ENCODE measurements at places on chromosomes 16 and 17. TPM values are rescaled to one million over a fixed set of nuclear protein-coding genes. Genes with fewer than 3 reads are reported as not detected.

The MYL11 gene
- 3.7 TPM for polyA plus RNA-seq

The TMED6 gene
- not detected for polyA plus RNA-seq

GRCh38 chr16:18013863-18014262 is 322.7 kb downstream of the NPIPA8 start:
- no peak for DNase-seq

- no peak for DNase-seq
These were observed 45.4 kb downstream of the STH start for GRCh38 chr17:46044286-46044928.

Measured in heart right ventricle (tissue), 16 donors.